ENCODE measurements at places on chromosomes 12 and 14.

GRCh38 chr12:44314007-44314500 is 478.2 kb downstream of the TMEM117 start:
- DNase-seq, result no peak

DNA sequence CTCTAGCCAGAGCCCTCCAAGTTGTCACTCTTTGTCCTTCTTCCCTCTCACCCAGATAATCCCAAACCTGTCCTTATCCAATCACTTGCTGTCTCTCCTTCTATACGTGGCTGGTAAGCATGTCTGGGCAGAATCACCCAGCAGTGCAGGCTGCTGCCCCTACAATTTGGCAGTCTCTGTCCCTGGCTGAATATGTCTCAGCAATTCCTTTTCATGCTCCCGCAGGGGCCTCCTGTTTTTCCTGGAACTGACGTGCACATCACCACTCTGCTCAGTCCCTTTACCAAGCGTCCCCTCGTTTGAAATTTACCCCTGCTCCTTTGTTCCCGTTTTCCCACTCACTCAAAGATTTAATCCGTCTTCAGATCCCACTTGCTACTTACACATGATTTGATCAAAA is 80.0 kb downstream of the ST8SIA1 start:
- DNase-seq, result no peak

- no peak for DNase-seq
Measured at GRCh38 chr12:125773033-125773640, 707.9 kb downstream of the AACS start.

DNA sequence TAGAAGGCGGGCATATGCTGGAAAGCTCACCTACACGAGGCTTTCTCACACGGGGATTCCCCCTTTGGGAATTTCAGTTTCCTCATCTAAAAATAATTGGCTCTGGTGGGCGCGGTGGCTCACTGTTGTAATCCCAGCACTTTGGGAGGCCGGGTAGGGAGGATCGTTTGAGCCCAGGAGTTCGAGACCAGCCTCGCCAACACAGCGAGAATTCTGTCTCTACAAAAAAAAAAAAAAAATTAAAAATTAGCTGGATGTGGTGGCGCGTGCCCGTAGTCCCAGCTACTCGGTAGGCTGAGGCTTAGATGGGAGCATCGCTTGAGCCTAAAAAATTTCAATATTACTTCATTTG is 400 bp upstream of the NDUFA12 start:
- no peak for DNase-seq

DNA sequence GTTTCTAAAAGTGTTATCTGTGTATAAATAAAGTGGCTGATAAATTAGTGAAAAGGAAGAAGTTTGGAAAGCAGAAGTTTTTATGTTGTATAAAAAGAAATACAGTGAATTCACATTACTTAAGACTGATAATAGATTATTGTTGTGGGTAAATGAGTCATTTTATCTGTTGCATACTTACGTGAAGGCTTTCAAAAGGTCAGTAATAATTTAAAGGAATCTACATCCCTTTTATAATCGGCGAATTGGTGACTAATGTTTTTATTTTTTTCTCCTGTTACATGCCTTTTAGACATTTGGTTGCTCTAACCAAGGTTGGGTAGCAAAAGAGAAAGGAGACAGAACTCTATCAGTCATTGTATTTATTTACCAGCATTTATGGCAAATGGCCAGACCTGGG is 155.9 kb downstream of the SLC41A2 start:
- DNase-seq, result no peak

DNA sequence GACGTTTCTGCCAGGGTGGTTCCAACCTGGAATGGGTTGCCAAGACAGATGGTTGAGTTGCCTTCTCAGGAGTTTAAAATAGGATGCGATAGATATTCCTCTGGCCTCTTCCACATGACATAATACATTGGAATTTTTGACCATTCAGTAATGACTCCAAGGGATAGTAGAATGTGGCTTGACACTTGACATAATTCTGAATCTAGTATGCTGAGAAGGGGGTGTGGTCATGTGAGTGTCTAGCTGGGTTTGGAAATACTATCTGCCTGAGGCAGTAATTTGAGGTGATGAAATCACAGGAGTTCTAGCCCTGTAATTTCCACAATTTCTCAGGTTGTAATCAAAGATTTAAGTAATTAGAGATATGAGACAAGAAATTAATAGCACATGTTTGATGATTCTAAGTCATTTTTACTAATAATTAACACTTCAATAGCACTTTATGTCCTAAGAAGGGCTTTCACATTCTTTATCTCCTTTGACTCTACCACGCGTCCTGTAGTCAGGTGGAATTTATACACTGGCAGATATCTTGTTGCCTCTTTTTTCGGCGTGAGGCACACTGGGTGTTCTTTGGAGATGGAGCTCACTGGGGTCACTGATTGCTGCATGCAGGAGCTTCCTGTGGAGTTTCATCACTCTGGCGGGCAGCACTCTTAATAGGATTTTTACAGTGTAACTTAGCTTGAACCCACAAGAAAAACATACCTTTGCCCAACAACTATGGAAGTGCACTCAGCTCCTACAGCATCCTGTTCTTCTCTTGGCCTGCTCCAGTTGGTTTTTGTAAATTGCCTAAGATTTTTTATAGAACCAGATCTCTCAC is 3.2 kb upstream of the AMIGO2 start:
- no peak for DNase-seq

GRCh38 chr14:41860586-41860985 is 253.9 kb downstream of the LRFN5 start:
- DNase-seq, result no peak

DNA sequence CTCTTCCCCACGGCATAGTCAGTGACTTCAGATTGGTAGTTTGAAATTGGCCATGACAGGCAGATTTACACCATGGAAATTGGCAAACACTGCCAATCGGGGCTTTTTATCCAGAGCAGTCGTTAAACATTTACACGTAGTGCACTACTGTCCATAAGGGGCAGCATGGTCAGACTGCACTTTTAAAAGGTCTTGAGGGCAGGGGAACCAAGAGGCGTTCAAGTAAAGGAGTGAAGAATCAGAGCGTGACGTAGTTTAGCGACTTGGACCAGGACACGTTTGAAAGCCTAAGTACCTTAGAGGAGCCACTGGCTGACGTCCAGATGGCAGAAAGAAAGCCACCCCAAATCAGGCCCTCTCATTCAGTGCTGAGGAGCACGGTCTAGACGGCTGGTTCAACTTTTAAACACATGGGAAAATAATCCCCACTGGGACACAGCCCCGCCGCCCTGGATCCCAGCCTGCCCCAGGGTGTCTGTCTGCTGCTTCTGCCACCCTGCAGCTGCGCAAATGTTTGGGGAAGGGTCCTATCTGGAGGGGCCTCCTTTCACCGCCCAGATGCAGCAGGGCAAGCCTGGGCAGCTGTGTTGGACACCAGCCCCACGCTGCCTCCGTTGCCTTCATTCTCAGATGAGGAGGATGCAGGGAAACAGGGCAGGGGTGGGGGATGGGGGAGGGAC is 52.5 kb upstream of the PPP2R5C start:
- no peak for DNase-seq

DNA sequence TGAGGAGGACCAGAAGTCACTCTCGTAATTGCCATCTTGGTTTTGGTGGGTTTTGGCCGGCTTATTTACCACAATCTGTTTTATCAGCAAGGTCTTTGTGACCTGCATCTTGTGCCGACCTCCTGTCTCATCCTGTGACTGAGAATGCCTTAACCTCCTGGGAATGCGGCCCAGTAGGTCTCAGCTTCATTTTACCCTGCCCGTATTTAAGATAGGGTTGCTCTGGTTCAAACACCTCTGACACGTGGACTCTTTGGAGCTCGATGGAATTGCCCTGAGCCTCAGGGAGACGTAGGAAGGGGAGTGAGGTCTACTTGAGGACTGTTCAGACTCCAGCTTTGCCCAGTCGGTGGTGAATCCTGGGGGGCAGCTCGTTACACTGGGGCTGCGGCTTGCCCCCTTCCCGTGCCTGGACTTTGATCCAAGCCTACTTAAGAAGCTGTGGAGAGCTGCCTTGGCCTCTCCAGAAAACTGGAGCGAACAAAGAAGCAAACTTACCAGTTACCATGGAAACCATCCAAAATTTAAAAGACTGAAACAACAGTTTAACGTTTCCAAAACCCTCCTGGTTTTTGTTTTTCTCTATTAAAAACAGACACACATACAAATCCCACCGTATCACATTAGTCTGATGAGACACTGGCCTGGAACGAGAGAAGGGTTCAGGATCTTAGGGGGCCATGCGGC is 28.0 kb downstream of the CALM1 start:
- DNase-seq, result no peak

GRCh38 chr12:9811621-9812020 is 15.7 kb upstream of the KLRF1 start:
- no peak for DNase-seq

DNA sequence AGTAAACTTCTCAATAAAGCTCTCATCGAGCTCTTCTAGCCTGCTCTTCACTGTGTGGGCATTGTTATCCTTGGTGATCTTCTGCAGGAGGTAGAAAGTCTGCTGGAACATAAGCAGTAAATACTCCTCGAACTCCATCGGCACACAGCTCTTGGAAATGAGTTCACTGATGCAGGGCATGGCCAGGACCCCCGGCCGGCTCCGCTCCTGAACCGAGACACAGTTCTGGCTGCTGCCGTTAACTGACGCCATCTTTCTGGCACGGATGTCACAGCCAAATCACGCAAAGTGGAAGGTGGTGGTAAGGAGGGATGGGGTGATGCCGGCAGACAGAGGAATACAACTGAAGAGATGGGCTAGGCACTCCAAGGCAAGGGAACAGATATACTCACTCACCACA is 23.7 kb upstream of the EDDM3A start:
- DNase-seq, result no peak

GRCh38 chr14:104076743-104077142 is 8.8 kb upstream of the ASPG start:
- DNase-seq, result no peak
